CD4-positive, alpha-beta T cell treated with Interleukin-2 at 100 ng/mL for 4 hours (primary cell): ENCODE measurements at places on chromosomes 12 and 14.

DNA sequence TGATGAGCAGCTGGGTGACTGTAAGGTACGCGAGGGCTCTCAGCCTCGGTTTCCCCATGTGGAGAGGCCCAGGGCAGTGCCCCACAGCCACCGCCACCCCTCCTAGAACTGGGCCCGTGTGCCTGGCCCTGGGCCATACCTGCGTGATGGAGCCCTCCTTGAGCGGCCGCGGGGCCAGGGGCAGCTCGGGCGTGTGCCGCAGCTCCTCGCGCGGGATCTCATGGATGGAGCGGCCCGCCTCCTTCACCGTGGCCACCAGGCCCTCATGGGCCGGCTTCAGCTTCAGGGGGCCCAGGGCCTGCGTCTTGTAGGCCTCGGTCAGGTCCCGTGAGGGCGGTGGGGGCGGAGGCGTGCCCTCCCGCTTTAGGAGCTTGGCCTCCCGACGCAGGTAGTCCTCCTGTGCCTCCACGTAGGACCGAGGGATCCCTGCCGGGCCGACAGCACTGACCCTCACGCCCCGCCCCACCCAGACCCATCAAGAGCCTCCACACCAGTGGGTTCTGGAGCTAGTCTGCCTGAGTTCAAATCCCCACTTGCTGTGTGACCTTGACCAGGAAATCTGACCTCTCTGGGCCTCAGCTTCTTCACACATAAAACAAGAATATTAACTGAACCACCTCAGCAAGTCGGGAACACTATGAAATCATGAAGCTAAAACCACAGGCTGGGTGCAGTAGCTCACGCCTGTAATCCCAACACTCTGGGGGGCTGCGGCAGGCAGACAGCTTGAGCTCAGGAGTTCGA, 51.7 kb downstream of the RFLNA start:
- no peak for DNase-seq

- DNase-seq = no peak
These were observed 23.8 kb upstream of the GPR132 start for GRCh38 chr14:105088812-105089745.

- DNase-seq = no peak
These were observed 30.1 kb upstream of the GPR132 start for GRCh38 chr14:105095236-105095805.

GRCh38 chr14:61502459-61503093, 181.2 kb downstream of the PRKCH start:
- DNase-seq = no peak

GRCh38 chr14:106442857-106443256, 916.5 kb downstream of the TMEM121 start:
- peak; percentile 17 for DNase-seq

- no peak for DNase-seq
These were observed 1.2 kb downstream of the ATP6V0A2 start for GRCh38 chr12:123713398-123713797.

GRCh38 chr12:9404469-9405260, 196.5 kb upstream of the PZP start:
- DNase-seq = no peak

DNA sequence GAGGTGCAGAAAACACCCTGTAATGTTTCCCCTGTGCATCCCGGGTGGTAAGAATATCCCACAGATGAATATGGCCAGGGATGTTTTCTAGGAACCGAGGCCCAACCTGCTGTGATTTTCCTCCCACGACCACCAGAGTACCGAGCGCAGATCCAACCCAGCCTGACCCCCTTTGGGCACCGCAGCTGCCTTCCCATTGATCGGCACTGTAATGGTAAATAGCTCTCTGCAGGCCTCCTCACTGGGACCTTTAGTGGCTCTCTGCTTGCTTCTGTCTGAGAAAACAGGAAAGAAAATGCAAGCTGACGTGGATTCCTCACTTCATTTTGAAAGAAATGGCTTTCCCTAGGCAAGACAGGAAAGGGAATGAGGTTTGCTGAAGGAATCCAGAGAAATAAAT, 2.4 kb upstream of the RAB15 start:
- no peak for DNase-seq

DNA sequence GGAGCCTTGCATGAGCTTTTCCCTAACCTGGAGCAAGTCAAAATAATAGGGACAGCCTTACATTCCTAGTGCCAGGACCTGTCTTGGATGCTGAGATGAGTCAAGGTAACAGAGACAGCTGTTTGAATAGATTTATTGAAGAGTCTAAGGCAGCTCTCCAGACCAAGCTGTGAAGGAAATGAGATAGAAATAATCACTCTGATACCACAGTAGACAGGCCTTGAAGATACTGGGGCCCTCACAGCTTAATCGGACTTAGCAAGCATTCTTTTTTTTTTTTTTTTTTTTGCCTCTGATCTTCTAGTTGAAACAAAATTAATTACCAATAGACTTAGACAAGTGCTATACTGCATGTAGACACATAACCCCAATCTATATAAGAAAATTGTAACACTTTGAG, 3.1 kb upstream of the RNASE9 start:
- no peak for DNase-seq

- DNase-seq = no peak
These were observed 9.2 kb upstream of the PALS1 start for GRCh38 chr14:67232066-67232465.

- no peak for DNase-seq
These were observed 60.4 kb upstream of the DUSP6 start for GRCh38 chr12:89412665-89413064.

DNA sequence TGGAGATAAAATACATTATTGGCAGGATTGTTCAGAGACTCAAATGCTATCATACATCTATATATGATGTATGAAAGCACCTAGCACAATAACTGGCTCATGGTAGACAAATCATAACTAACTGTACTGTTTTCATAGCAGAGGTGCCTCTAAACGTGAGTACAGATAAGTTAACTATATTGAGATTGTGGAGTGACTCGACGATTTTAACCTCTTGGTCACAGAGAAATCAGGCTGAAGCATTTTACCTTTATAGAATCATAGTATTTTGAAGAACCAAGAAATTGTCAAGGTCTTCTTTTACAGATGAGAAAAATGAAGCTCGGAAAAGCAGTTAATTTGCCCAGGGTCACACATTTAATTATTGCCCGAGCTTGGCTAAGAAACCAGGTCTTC, 666 bp upstream of the DERA start:
- no peak for DNase-seq

DNA sequence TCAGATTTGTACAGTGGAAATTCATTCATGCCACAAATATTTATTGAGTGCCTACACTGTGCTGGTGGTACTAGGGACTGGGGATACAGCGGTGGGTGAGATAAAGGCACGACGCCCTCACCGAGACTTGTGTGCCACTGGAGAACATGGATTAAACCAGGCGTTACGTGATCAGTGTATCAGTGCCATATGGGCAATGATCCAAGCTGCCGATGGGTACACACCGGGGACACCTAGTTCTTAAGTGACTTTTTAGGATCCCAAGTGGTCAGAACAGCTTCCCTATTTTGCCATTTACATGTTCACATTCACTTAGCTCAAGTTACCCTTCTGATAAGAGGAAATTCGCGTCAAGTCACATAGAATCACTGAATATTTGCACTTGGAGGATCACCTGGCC, 236.7 kb downstream of the CACNA1C start:
- DNase-seq = no peak

GRCh38 chr14:97337267-97337666, 540.1 kb downstream of the VRK1 start:
- DNase-seq = no peak

DNA sequence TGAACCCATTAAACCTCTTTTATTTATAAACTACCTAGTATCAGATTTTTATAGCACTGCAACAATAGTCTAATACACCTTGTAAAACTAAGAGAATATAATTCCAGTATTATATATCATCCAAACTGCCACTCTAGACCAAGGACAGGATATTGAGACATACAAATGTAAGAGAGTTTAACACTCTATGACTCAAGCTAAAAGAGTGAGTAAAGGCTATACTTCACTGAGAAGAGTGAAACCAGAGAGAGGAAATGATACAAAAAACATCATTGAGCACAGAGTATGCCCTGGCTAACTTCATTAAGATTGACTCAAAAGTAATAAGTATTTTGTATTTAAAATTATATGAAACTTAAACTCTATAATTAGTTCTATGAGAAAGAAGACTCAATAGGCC, 1951.9 kb upstream of the SEL1L start:
- DNase-seq = no peak

DNA sequence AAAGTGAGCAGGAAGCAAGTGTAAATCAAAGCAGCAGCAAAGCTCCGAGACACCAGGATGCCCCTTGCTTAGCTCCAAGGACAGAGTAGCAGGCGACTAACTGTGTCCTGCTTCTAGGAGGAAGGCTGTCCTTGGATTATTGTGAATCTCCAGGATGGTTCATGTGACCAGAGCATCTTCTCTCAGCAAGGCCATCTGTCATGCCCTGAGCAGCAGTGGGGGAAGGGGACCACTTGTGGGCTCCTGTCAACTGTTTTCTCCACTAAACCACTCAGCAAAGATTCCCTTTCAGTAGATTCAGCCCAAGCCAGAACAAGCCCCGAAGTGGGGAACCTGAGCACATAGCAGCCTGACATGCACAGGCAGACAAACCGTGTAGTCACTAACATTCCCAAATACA, 19.4 kb downstream of the MAP3K9 start:
- DNase-seq = no peak
